ENCODE measurements at places on chromosomes 11 and 22. TPM values are rescaled to one million over a fixed set of nuclear protein-coding genes. Genes with fewer than 3 reads are reported as not detected.

DNA sequence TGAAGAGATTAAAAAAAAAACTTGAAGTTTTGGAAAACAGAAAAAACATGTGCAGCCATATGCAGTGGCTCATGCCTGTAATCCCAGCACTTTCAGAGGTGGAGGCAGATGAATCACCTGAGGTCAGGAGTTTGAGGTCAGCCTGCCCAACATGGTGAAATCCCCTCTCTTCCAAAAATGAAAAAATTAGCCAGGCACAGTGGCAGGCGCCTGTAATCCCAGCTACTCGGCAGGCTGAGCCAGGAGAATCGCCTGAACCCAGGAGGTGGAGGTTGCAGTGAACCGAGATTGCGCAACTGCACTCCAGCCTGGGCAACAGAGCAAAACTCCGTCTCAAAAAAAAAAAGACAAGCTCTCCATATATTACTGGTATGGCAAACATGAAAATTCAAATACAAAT lies 7.6 kb downstream of the DLG2 start:
- no peaks in the 10 kb centered on the region for H3K4me1 ChIP-seq
- H3K27ac ChIP-seq, result no peak overlapping the region
- no peaks in the 10 kb centered on the region for H3K27me3 ChIP-seq
- no peak for DNase-seq

ZNF408 gene
- 10.6 TPM for total RNA-seq

KRTAP5-9 gene
- 0.76 TPM for total RNA-seq

SH3BP1 gene
- total RNA-seq, result 12.7 TPM

UCP2 gene
- 91.1 TPM for total RNA-seq

GRCh38 chr22:35970616-35971455 lies 57.8 kb downstream of the RBFOX2 start:
- H3K27me3 ChIP-seq, result peaks cover 2% of the 10 kb centered on the region
- peak overlapping the region; percentile 94 for H3K27ac ChIP-seq
- H3K36me3 ChIP-seq, result no peaks in the 10 kb centered on the region
- peaks cover 30% of the 10 kb centered on the region for H3K4me1 ChIP-seq
- H3K4me3 ChIP-seq, result peak overlapping the region; percentile 50

- no peak for DNase-seq
- peaks cover 3% of the 10 kb centered on the region for H3K27me3 ChIP-seq
- H3K27ac ChIP-seq, result no peak overlapping the region
- H3K4me1 ChIP-seq, result peaks cover 21% of the 10 kb centered on the region
- H3K4me3 ChIP-seq, result no peak overlapping the region
These were observed 7.4 kb downstream of the RCN1 start for GRCh38 chr11:32098142-32098903.

- peaks cover 3% of the 10 kb centered on the region for H3K4me1 ChIP-seq
These were observed 28.4 kb upstream of the CRTAM start for GRCh38 chr11:122809866-122810265.

GRCh38 chr11:111095327-111095726 lies 150.2 kb upstream of the POU2AF2 start:
- H3K4me1 ChIP-seq, result peaks cover 9% of the 10 kb centered on the region
- no peak for DNase-seq
- H3K4me3 ChIP-seq, result no peak overlapping the region
- H3K36me3 ChIP-seq, result no peaks in the 10 kb centered on the region
- no peak overlapping the region for H3K27ac ChIP-seq
- no peaks in the 10 kb centered on the region for H3K27me3 ChIP-seq

MUC2 gene
- total RNA-seq, result not detected

- peaks cover 5% of the 10 kb centered on the region for H3K27me3 ChIP-seq
- no peak overlapping the region for H3K4me3 ChIP-seq
- no peak overlapping the region for H3K27ac ChIP-seq
These were observed 10.9 kb upstream of the GAL start for GRCh38 chr11:68673306-68673945.

GRCh38 chr22:38737302-38738060 lies 18.3 kb downstream of the SUN2 start:
- peak overlapping the region; percentile 54 for H3K4me3 ChIP-seq
- no peak for DNase-seq
- peaks cover 18% of the 10 kb centered on the region for H3K4me1 ChIP-seq
- no peak overlapping the region for H3K27ac ChIP-seq
- peaks cover 10% of the 10 kb centered on the region for H3K27me3 ChIP-seq
- no peaks in the 10 kb centered on the region for H3K36me3 ChIP-seq

- no peak overlapping the region for H3K27ac ChIP-seq
- peaks cover 2% of the 10 kb centered on the region for H3K27me3 ChIP-seq
These were observed 264.7 kb downstream of the BUD13 start for GRCh38 chr11:116507849-116508695.

- peaks cover 1% of the 10 kb centered on the region for H3K27me3 ChIP-seq
- no peak for DNase-seq
- H3K36me3 ChIP-seq, result no peaks in the 10 kb centered on the region
- no peak overlapping the region for H3K4me3 ChIP-seq
These were observed 12.5 kb upstream of the PARVG start for GRCh38 chr22:44168206-44168605.

- H3K27ac ChIP-seq, result no peak overlapping the region
- DNase-seq, result no peak
- no peaks in the 10 kb centered on the region for H3K36me3 ChIP-seq
- H3K4me1 ChIP-seq, result peaks cover 2% of the 10 kb centered on the region
- no peak overlapping the region for H3K4me3 ChIP-seq
- H3K27me3 ChIP-seq, result peaks cover 13% of the 10 kb centered on the region
These were observed 5.1 kb upstream of the A4GALT start for GRCh38 chr22:42725606-42726355.

GRCh38 chr11:34915136-34916014 lies 804 bp downstream of the APIP start:
- no peak for DNase-seq
- peak overlapping the region; percentile 99 for H3K4me3 ChIP-seq
- H3K27ac ChIP-seq, result peak overlapping the region; percentile 98
- peaks cover 19% of the 10 kb centered on the region for H3K4me1 ChIP-seq

- peaks cover 34% of the 10 kb centered on the region for H3K4me1 ChIP-seq
- H3K36me3 ChIP-seq, result peaks cover 4% of the 10 kb centered on the region
- DNase-seq, result no peak
- no peak overlapping the region for H3K27ac ChIP-seq
- peaks cover 5% of the 10 kb centered on the region for H3K27me3 ChIP-seq
- no peak overlapping the region for H3K4me3 ChIP-seq
These were observed 393.8 kb downstream of the AASDHPPT start for GRCh38 chr11:106471276-106471675.

RAB36 gene
- 2.0 TPM for total RNA-seq

GRCh38 chr11:114199051-114199450 lies 97.1 kb upstream of the NNMT start:
- H3K4me1 ChIP-seq, result peaks cover 14% of the 10 kb centered on the region
- H3K4me3 ChIP-seq, result no peak overlapping the region
- H3K27me3 ChIP-seq, result peaks cover 3% of the 10 kb centered on the region

DNA sequence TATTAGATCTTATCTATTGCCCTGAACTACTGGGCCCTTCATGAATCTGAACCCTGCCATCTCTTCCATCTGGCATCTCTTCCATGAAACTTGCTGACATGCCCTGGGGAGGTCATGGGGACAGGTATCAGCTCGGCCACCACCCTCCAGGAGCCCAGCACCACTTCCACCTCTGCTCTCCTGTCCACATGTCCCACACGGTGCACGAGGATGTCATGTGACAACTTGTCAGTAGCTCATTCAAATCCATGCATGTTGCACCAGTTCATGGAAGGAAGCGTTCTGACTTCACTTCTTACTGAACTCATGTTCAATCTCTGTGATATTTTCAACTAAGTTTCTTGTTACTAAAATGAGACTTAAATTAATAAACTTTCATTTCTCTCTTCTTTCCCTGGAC lies 16.6 kb downstream of the YPEL1 start:
- no peak overlapping the region for H3K4me3 ChIP-seq
- no peak for DNase-seq
- H3K36me3 ChIP-seq, result peaks cover 3% of the 10 kb centered on the region

DNA sequence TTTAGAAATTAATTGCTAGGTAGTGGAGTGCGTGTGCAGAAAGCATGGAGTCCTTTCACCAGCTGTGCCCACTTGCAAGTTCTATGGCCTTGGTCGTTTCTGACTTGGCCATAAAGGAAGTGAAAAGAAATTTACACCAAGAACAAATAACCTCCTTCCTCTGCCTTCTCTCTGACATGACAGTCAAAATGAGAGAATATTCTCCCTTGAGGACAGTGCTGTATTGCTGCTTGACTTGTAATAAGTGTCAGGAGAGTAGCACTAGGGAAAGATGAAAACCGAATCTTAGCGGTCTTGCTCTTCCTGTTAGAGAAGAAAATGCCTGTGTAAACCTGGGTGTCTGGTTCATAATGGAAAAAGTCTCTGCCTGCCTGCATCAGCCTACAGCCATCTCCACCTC lies 333.1 kb upstream of the RAG2 start:
- no peaks in the 10 kb centered on the region for H3K4me1 ChIP-seq
- H3K27me3 ChIP-seq, result no peaks in the 10 kb centered on the region
- no peak overlapping the region for H3K27ac ChIP-seq
- H3K4me3 ChIP-seq, result no peak overlapping the region
